NCI-H2227 treated with DMSO at 0.1 percent for 48 hours (cell line): ENCODE measurements at places on chromosomes 5 and 9.

- DNase-seq: no peak
These were observed 5.6 kb upstream of the HNRNPAB start for GRCh38 chr5:178198706-178199105.

- no peak for DNase-seq
These were observed 50.3 kb downstream of the MAN2A1 start for GRCh38 chr5:109739741-109740728.

- no peak for DNase-seq
These were observed 18.3 kb downstream of the PSAT1 start for GRCh38 chr9:78314953-78315870.

DNA sequence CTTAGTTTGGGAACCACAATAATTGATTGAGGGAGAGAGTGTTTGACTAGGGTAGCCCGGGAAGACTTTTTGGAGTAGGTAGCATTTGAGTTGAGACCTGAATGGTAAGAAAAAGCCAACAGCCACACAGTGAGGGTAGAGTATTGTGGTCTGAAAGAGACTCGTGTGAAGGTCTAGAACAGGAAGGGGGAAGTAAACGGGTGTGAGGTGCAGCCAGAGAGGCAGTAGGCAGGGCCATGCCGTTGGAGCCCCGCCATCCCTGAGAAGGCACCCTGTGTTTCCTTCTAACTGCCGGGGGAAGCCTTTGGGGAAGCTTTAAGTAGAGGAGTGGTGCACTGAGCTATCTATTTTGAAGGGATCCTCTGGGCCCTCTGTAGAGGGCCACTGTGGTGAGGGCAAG, 3.5 kb upstream of the F2RL2 start:
- DNase-seq: no peak

DNA sequence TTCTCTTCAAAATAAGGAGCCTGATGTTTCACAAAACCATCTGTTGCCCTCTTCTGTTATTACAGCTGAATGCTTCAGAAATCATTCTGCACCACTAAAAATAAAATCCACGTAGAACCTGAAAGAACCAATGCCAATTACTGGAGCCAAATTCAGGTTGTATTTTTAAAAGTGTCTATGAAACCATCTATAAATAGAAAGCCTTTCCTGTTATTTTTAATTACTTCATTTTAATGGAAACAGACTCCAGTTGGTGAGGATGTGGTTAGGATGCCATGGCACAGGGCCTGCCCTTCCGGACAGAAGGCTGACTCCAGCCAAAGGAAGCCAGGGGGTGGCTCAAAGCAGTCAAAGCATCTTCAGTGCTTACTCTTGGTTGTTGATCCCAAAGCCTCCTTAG, 119.8 kb downstream of the TENT4A start:
- DNase-seq: no peak

DNA sequence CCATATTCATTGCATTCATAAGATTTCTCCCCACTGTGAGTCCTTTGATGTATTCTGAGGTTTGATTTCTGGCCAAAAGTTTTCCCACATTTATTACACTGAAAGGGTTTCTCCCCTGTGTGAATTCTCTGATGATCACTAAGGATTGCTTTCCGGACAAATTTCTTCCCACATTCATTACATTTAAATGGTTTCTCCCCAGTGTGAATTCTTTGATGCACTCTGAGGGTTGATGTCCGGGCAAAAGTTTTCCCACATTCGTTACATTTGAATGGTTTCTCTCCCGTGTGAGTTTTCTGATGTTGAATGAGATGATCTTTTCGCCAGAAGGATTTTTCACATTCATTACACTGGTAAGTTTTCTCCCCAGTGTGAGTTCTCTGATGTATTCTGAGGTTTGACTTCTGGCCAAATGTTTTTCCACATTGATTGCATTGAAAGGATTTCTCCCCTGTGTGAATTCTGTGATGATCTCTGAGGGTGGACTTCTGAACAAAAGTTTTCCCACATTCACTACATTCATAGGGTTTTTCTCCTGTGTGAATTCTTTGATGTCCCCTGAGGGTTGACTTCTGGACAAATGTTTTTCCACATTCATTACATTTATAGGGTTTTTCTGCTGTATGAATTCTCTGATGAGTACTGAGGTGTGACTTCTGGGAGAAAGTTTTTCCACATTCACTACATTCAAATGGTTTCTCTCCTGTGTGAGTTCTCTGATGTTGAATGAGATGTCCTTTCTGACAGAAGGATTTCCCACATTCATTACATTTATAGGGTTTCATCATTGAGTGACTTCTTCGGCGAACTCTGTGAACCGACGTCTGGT, 18.8 kb downstream of the ZNF510 start:
- no peak for DNase-seq

- DNase-seq: peak; percentile 63
These were observed 281.3 kb downstream of the ARRDC3 start for GRCh38 chr5:91101600-91102379.

DNA sequence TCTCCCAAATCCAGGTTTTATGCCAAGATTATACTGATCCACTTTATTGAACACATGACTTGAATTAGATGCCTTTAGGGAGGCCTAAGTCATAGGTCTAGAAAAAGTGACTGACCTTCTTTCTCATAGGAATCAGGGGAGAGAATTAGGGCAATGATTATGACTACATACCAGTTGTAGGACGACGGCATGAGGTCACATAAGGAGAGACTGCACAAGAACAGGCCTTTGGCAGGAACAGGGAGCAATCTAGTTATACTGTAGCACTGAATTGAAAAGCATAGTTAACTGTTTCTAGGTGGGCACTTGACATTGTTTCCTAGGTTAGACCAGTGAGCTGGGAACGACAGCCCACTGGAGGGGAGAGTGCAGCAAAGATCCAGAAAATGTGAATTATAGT, 22.7 kb downstream of the CREBRF start:
- no peak for DNase-seq

- no peak for DNase-seq
These were observed 84.2 kb downstream of the CAVIN4 start for GRCh38 chr9:100662122-100662521.

- no peak for DNase-seq
These were observed 35.2 kb downstream of the MARVELD2 start for GRCh38 chr5:69450116-69450515.

DNA sequence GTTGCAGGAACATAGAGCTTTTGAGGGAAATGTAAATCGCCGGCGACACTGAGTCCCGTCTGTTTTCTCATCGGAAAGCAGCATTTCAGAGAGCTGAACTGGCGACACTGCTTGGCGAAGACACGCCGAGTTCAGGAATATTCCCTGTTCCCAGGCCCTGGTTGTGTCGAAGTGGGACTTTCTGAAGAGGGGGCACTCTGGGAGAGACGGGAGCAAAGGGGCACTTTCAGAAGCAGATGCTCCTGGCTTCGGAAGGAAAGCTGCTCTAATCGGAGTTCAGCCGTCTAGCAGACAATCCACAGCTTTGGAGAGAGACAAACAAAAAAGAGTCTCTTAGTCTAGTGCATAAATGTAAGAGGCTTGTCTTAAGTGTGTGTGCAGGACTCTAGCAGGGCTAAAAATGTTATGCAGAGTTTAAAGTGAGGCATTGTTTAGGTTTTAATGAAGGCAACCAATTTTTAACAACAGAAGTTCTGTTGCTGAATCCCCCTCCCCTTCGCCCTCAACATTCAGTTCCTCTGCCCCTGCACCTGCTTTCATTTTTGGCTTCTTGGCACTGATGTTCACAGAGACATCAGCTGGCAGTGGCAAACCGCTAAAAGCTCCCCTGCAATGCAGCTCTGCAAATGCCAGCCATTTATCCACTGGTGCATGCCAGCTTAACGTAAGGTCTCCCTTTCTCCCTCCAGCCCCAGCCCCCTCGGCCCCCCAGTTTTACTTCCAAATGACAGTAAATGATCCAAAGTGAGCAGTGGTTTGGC, 289.5 kb upstream of the MPDZ start:
- DNase-seq: peak; percentile 25

DNA sequence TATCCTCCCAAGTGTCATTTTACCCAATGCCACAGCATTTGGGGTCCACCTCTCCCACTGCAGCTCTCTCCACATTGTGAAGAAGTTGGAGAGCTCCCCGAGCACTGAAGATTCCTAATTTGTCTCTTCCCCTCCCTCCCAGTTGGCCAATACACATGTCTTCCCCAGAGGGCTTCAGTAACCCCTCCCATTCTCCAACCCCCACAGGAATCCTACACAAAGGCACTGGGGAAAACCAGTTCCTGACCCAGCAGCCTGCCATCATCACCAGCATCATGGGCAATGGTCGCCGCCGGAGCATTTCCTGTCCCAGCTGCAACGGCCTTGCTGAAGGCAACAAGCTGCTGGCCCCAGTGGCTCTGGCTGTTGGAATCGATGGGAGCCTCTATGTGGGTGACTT, 87.3 kb upstream of the WWC1 start:
- no peak for DNase-seq

DNA sequence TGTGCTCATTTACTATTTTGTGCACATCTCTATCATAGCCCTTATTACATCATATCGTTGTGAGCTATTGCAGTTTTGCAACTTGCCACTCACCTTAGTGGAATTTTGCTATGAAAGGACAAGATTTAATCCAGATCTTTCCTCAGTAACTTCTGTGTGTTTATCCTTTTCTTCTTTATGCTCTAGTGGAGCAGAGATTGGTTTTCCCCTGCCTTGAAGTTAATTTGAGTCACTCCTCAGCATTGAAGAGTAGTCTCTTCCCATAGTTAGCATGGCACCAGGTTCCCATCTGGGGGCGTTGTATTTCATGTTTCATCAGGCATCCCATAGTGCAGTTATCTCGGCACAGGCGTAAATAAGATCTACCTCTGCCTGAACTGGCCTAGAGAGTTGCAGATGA, 510.4 kb downstream of the PSAT1 start:
- no peak for DNase-seq

DNA sequence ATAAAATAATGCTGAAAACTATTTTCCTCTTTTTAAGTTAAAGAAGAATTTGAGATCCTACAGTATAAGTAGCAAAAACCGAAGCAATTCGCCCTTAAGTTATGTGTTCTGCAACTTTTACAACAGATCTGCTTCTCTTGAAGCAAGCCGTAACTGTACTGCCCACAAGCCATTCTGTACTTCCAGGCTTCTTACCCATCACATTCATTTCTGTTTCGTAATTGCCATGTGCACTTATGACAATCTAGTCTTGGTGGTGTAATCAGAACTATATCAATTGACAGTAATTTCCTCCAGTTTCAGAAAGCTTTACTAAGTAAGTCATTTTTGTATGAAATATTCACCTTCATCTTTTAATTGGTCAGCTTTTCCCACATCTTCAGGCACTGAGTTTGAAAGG, 13.8 kb downstream of the SGTB start:
- no peak for DNase-seq

GRCh38 chr5:163395792-163396191, 41.6 kb upstream of the CCNG1 start:
- DNase-seq: no peak

GRCh38 chr5:89313804-89314588, 431.0 kb upstream of the MEF2C start:
- peak; percentile 58 for DNase-seq

GRCh38 chr5:68872088-68872839, 221.6 kb upstream of the SLC30A5 start:
- DNase-seq: no peak

DNA sequence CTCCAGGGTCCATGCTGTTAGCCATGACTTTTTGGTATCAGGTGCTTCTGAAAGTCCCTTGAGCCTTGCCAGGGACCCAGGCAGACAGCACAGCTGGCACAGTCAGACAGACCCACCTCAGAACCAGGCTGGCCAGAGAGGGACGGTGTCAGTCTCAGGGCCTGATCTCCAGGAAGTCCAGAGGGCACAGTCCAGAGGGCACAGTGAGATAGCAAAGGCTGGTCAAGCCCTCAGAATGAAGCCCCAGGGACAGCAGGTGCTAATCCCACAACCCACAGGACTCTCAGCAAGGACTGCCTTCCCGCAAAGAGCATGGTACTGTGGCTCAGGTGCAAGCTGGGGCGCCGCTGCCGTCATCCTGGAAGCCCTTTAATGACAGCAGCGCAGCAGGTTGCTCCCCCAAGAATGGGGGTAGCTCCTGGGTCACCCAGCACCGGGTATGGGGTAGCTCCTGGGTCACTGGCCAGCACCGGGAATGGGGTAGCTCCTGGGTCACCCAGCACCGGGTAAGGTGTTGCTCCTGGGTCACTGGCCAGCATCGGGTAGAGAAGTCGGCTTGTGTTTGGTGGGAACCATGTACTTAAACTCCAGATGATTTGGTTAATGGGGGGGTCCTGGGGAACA, 105.6 kb upstream of the PHYKPL start:
- DNase-seq: no peak
